ENCODE measurements at places on chromosomes 12 and 14.

DNA sequence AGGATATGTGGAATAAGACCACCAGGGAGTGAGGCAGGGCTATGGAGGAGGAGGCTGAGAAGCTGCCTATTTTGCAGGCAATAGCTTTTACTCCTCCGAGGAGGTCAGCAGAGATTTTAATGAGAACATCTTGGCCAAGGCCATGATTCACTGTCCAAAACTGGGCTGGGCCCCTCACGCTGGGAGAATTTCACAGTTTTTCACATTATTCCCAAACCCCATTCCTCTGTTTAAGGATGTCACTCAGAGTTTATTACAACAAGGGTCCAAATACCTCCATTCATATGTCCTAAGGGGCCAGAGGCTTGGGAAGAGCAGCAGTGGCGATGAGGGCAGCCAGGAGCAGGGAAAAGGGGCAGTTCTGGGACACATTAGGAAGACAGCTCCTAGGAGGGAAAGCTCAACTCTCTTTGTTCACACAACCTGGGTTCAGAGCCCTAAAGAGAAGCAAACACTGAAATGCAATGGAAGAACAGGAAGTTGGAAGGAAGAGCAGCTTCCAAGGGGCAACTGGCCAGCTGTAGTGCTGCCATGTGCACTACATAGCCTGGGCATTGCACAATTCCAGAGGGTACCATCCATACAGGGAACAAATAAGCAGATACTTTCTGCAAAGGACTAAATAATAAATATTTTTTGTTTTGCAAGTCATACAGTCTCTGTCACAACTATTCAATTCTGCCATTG, 283.2 kb downstream of the NUAK1 start:
- no peak for DNase-seq

DNA sequence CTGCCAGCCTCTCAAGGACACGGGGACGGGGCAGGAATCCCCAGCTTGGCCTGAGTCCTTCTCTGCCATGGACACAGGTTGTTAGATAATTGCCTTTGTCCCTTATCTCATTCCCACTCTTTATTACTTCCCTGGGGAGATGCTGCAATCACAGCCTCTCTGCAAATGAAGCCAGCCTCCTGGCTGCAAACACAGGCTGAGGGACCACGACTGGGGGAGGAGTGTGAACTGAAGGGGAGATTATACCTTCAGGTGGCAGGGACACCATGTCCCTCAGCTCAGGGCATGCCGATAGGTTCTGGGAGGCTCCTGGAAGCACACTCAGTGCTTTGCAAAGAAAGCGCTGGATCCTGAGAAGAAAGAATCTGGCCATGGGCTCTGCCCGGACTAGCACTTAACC, 16.1 kb upstream of the CHGA start:
- no peak for DNase-seq

- DNase-seq: no peak
Measured at GRCh38 chr12:13152281-13152680, 44.2 kb upstream of the EMP1 start.

GRCh38 chr14:105087308-105087962, 22.2 kb upstream of the GPR132 start:
- DNase-seq: peak; percentile 42

DNA sequence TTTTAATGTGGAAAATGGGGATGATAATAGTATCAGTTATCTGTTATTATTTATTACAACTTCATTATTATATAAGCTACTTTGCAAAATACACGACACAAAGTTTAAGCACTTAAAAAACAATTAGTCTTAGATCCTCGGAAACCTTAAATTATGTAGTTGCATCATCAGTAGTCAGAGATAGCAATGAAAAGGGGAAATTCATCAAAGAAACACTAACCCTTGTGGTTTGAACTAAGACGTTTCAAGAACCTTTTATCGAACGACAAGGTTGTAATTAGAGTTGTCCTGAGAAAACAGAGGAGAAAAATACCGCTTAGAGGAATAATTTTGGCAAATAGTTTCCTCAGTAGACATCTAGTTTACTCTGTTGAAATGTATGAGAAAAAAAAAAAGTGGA, 198.5 kb downstream of the PTPRO start:
- DNase-seq: no peak

- DNase-seq: peak; percentile 71
Measured at GRCh38 chr12:6038160-6038559, 86.3 kb downstream of the VWF start.
